ENCODE measurements at places on chromosomes 11 and 22.
A peak's percentile ranks its signal among the peaks of the same experiment; 100 is the strongest.

- DNase-seq, result no peak
These were observed 2.0 kb downstream of the GNAZ start for GRCh38 chr22:23072077-23072910.

DNA sequence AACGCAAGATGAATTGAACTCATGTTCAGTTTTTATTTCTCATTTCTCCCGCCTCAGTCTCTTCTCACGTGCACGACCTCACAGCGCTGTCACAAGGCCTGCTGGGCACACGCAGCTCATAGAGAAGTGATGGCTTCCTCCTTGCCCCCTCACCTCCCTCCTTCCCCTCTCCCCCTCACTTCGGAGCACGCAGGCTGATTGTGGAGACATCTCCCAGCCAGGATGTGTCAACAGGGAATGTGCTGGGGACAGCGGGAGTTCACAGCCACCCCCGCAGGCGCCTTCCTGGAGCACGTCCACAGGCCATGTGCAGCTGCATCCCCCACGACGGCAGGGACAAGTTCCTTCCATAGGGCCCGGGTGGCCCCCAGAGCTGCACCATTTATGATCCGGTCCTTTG lies 29.1 kb upstream of the KRTAP5-6 start:
- no peak for DNase-seq

DNA sequence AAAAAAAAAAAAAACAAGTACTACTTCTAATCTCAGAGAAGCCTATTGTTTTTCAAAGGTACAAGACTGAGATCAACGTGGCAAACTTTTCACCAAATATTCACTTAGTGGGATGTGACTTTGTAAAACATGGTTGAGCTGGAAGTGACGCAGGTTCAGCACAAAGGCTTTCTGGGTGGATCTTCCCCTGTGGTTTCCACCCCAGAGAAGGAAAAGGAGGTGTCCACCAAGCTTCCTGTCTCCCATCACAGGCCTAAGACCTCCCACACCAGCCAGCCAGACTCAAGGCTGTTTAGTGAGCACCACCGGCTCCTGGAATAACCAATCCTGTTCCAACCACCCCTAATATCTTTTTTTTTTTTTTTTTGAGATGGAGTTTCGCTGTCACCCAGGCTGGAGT lies 5.7 kb downstream of the TMEM184B start:
- DNase-seq, result peak; percentile 50

DNA sequence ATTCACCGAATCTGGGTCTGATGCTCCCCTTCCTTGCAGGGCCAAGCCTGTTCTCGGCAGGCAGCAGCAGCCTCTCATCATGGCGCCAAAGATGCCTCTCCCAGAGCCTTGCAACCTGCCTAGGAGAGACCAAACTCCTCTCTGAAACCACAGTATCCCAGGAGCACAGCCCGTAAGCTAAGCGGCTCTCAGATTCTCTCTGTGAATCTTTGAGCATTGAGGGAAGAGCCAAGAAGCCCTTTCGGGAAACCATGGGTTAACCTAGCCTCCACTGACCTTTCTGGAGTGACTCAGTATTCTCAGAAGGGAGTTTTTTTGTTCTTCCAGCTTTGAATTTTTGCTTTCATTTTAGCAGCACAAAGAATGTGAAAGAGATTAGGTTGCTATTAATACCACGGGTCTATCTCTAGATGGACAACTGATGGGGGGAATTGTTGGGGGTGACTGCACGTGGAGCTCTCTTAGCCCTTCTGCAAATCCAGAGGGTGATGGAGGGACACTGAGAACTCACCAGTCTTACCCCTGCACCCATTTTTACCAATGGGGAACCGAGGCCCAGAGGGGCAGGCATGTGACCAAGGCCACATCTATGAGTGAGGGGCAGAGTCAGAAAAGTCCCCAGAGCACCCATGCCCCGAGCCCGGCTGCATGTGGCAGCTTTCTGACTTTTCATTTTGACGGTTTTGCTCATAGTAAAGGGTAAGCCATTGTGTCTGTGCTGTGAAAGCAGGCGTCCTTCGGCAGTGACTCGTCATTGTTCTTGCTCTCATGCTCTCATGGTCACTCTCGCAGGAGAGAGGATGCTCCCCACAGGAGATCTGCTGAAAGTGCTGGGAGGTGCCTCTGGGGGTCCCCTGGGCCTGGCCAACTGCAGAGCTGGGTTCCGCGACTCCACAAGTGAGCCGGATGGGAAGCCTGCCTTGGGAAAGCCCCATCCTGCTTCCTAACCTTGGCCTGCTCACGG lies 36.0 kb downstream of the IRAG1 start:
- no peak for DNase-seq

Data from CD4-positive, alpha-beta T cell treated with Interleukin-15 for 4 hours (primary cell).